ENCODE measurements at places on chromosomes 5 and 9. TPM values are rescaled to one million over a fixed set of nuclear protein-coding genes. Genes with fewer than 3 reads are reported as not detected.

GRCh38 chr5:137152616-137153015 lies 346.5 kb downstream of the SPOCK1 start:
- DNase-seq: no peak

DIRAS2 gene
- 1.9 TPM for total RNA-seq

- peak; percentile 80 for DNase-seq
These were observed 68.3 kb downstream of the SGCD start for GRCh38 chr5:156395306-156395675.

- DNase-seq: no peak
These were observed 99.8 kb downstream of the TLE4 start for GRCh38 chr9:79671558-79671957.

C9orf50 gene
- not detected for total RNA-seq

- no peak for DNase-seq
These were observed 141.8 kb downstream of the FAM174A start for GRCh38 chr5:100676817-100677631.

BTNL3 gene
- not detected for total RNA-seq

- DNase-seq: no peak
These were observed 3.3 kb upstream of the PAIP1 start for GRCh38 chr5:43560128-43560527.

DNA sequence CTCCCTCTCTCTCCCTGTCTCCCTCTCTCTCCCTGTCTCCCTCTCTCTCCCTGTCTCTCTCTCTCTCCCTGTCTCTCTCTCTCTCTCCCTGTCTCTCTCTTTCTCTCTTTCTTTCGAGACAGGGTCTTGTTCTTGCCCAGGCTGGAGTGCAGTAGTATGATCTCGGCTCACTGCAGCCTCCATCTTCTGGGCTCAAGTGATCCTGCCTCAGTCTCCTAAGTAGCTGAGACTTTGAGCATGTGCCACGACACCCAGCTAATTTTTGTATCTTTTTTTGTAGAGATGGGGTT lies 14.3 kb downstream of the TRIO start:
- no peak for DNase-seq

GRCh38 chr5:132776938-132777208 lies 166 bp downstream of the SEPTIN8 start:
- no peak for DNase-seq

SVEP1 gene
- total RNA-seq: 44.6 TPM

GRCh38 chr9:74951725-74952151 lies 974 bp downstream of the C9orf40 start:
- DNase-seq: no peak

ADAMTS6 gene
- 7.0 TPM for total RNA-seq

SLC6A19 gene
- not detected for total RNA-seq

ZNF462 gene
- 25.7 TPM for total RNA-seq

DNA sequence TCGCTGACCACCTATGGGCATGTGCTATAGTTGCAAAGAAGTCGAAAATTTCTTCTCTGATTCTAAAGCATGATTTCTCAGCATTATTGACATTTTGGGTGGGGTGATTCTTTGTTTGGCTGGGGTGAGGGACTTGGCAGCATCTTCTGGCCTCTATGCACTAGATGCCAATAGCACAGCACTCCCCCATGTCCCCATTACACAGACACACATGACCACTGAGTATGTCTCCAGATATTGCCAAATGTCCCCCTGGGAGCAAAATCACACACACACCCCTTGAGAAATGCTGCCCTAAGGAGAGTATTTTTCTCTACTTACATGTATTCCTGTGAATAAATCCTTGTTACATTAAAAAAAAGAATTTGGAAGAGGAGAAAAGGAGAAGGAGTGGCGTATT lies 89.1 kb downstream of the PDZD2 start:
- no peak for DNase-seq

GRCh38 chr5:116747881-116748280 lies 173.3 kb upstream of the SEMA6A start:
- DNase-seq: no peak

THBS4 gene
- 12.3 TPM for total RNA-seq

DNA sequence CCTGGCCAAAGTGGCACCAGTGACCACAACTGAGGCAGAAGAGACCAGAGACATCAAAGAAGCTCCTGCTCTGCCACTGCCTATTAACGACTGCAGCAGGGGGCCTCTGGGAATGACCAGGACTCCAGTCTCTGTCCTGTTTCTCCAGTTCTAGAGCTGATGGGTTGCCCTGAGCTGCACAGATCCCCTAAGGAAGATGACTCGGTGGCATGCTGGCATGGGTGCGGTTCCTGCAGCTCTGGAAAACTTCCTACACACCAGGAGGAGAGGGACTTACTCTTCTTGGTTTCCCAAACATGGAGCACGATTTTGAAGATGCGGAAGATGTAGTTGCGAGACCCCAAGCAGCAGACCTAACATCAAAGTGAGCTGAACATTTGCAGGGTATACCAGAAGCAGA lies 2.7 kb downstream of the SLIT3 start:
- DNase-seq: no peak

- no peak for DNase-seq
These were observed 48.6 kb upstream of the OLFM1 start for GRCh38 chr9:135038826-135039225.

DNA sequence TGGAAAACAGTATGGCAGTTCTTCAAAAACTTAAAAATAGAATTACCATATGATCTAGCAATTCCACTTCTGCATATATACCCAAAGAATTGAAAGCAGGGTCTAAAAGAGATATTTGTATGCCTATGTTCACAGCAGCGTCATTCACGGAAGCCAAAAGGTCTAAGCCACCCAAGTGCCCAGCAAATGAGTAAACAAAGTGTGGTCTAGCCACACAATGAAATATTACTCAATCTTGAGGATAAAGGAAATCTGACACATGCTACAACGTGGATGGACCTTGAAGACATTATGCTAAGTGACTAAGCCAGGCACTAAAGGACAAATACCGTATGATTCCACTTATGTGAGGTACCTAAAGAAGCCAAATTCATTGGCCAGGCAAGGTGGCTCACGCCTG lies 11.1 kb upstream of the MED27 start:
- DNase-seq: no peak

HRH2 gene
- 1.5 TPM for total RNA-seq

LRRC19 gene
- total RNA-seq: not detected

- DNase-seq: no peak
These were observed 43.4 kb upstream of the TNFAIP8 start for GRCh38 chr5:119312403-119312802.

DNA sequence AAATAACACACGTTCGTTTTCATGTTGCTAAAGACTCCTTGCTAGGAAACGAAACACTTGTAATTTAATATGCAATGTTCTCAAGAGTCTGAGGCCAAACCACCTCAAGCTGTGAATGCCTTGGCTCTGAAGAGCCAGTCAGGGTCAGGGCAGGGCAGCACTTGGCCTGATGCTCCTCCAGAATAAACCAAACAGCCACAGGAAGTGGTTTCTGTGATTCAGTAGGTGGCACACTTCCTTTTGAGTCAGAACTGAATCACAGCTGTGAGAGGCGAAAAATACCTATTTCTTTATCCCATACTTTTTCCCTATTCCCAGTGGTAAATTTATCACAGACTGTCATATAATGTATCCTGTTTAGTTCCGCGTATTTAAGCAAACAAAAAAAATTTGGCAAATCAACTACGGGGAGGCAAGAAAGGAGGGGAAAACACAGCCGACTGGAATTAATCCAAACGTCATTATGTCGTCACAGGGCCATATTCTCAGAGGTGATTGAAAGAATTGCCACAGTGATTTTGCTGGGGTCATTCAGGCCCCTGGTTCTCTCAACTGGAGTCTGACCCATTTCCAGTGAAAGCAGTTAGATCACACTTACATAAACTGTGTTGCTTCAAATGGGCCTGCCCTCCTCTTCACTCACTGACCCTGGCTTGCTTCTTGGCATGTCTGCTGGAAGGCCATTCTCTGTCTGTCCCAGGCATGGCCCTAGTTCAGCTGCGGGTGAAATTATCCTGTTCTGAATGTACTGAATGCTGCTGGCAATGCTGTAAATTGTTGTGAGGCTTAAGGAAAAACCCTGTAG lies 71.2 kb downstream of the ARRDC3 start:
- DNase-seq: peak; percentile 54

- no peak for DNase-seq
These were observed 1.6 kb downstream of the GOLGA2 start for GRCh38 chr9:128274245-128274644.

GRCh38 chr5:149018909-149019443 lies 43.9 kb downstream of the SH3TC2 start:
- peak; percentile 89 for DNase-seq

DNA sequence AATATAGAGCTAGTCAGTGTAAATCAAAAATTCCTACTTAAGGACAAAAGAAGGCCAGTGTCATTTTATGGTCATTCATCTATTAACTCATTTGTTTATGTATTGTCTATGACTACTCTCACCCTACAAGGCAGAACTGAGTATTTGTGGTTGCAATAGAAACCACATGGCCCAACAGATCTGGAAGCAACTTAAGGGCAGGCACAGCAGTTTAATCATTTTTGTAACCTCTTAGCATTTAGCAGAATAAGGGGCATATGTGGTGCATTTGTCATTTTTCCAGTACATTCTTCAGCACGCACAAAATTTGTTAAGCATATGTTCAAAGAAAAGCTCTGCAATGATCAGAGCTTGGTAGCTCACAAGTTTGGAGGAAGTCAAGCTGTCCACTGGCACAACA lies 1.1 kb downstream of the FKBP15 start:
- DNase-seq: peak; percentile 10

PCDHA1 gene
- not detected for total RNA-seq

DNA sequence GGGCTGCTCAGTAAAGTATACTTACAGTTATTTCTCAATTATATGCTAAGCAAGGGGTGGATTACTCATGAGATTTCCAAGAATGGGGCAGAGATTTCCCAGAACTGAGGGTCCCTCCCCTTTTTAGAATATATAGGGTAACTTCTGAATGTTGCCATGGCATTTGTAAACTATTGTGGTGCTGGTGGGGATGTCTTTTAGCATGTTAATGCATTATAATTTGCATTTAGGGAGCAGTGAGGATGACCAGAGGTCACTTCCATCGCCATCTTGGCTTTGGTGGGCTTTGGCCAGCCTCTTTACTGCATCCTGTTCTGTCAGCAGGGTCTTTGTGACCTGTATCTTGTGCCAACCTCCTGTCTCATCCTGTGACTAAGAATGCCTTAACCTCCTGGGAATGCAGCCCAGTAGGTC lies 35.5 kb downstream of the TTC1 start:
- DNase-seq: no peak

GGTA1 gene
- 9.6 TPM for total RNA-seq

GRCh38 chr9:78261403-78262001 lies 25.6 kb downstream of the CEP78 start:
- DNase-seq: peak; percentile 9

DNA sequence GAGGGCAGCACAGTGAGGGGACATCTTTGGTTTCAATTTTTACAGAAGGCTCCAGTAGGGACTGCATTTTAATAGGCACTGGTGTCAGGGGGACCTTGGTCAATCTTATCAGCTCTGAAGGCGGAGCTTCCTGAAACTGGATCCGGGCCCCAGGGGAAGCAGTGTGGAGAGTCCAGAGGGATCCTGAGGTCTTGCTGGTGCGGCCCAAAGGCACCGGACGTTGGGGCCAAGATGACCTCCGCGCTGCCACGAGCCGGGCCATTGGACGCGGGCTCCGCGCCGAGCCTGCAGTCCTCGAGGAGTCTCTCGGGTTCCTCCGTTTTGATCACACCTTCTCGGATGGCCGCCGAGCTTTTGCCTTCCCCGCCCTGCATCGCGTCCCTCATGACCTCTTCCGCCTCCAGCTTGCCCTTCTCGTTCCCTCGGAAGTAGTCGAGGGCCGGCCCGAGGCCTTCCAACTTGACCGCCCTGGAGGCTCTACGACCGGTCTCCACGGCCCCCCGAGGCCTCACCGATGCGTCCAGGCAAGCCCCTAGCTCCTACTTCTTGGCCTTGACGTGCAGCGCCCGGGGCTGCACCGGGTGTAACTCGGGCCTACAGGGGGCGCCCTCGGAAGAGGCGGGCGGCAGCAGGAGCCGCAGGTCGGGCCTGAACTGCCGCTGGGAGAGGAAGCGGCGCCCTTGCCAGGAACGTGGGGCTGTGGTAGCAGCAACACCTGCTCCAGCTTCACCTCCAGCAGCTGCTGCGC lies 18.8 kb downstream of the C5orf52 start:
- DNase-seq: no peak

RNF180 gene
- 4.6 TPM for total RNA-seq

- DNase-seq: no peak
These were observed 226.7 kb downstream of the TLE4 start for GRCh38 chr9:79798450-79798849.

DNA sequence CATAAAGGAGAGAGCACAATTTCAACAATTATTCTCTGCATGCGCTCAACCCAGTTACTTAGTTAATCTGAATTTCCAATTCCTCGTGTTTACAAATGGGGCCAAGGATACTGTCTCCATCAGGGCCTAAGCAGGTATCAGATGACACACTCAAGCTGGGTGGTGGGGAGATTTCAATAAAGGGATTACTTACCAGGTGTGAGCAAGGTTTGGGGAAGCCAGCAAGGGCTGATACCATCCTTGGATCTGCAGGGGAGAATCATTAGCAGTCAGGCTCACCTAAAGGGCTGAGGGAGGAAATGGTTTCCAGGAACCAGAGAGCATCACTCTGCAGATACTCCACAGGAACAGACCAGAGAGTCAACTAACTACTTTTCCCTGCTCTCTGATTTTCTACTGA lies 487.1 kb downstream of the NTRK2 start:
- DNase-seq: no peak

DNA sequence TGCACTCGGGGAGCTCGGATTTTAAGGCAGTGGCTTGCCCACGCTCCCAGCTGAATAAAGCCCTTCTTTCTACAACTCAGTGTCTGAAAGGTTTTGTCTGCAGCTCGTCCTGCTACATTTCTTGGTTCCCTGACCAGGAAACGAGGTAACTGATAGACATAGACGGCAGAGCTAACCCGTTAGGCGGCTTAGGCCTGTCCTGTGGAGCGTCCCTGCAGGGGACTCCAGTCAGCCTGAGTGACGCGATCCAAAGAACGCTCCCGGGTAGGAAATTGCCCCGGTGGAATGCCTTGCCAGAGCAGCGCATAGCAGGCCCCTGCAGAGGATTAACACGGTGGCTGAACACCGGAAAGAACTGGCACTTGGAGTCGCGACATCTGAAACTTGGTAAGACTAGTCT lies 1.8 kb upstream of the SELENOP start:
- no peak for DNase-seq

GRCh38 chr5:128528126-128528525 lies 9.9 kb downstream of the FBN2 start:
- DNase-seq: no peak

GRCh38 chr5:9467199-9468059 lies 78.4 kb downstream of the SEMA5A start:
- DNase-seq: no peak
